GM13976 (cell line): ENCODE measurements at places on chromosomes 11 and 22.

- peak; percentile 79 for DNase-seq
Observed at GRCh38 chr11:31810779-31811647, at the start of gene PAX6. PAX6 (minus strand) TSS chr11:31811322; CDS start chr11:31806411, 4,911 bp downstream.

DNA sequence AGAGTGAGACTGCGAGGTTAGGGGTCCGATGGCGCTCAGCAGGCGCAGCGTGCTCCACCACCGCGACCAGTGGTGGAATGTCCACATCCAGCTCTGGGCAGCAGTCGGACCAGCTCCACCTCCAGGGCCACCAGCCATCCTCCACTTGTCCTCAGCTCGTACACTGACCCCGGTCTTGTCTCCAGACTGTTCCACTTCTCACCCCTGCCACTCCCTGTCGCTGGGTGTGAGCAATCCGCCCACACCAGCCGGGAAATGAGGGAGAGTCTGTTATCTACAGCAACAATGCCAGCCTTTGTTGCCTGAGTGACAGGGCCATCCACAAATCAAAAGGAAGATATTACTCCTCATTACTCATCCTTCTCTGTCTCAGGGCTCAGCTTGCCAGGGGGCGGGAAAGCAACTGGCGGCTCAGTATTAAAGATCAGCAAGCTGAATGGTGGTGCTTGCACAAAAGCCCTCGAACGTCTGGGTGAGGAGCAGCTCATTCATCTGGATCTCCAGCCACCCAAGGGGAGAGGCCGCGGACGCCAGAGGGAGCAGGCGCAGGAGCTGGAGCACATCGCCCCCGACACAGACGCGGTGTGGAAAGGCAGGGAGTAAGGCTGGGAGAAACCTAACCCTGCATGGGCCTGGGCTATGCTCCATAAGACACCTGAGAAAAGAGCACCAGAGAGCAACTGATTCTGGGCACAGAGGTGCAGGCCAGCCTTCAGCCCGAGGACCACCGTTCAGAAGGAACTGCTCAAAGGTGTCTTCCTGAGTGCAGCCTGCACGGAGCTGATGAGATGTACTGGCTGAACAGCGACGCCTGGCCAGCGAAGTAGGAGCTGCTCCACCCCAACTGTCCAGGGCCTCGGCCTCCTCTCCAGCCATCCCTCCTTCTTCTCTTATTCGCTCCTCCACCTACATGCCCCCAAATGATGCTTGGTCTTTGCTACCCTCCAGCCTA lies 21.9 kb downstream of the IGSF9B start:
- no peak for DNase-seq

DNA sequence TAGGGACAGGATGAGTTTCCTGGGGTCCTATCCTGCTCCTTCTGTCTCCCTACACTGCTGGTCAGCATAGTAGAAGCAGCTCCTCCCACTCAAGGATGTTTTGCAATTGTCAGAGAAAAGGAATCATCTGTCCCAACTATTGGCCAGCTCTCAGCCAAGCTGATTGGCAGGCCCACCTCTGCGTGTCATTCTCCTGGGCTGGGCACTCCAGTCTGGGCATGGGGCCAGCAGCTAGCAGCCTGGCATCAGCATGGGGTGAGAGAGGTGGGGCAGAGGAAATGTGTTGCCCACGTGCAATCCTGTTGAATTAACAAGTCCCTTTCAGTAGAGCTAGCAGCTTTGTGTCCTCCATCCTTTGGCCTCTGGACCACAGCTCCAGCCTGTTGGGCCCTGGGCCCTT lies 14.1 kb downstream of the ANKK1 start:
- DNase-seq, result no peak

DNA sequence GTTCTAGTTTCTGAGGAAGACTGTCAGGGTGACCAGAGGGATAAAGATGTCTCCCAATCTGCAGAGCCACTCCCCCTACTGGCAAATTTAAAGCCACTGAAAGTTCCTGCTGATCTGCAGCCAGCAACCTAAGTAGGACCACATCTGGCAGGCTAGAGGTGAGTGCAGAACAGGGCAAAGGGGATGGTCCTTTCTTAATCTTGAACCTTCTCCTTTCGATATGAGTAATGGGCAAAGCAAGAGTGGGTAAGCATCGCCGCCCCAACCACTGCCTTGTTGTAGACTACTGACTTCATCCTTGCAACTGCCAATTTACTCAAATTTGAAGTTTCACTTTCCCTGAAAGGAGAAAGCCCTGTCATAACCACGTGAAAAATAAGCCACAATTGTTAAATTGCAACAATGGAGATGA lies 30.7 kb downstream of the SCUBE2 start:
- peak; percentile 72 for DNase-seq

GRCh38 chr11:71140206-71140919 lies 112.0 kb downstream of the SHANK2 start:
- DNase-seq, result no peak

DNA sequence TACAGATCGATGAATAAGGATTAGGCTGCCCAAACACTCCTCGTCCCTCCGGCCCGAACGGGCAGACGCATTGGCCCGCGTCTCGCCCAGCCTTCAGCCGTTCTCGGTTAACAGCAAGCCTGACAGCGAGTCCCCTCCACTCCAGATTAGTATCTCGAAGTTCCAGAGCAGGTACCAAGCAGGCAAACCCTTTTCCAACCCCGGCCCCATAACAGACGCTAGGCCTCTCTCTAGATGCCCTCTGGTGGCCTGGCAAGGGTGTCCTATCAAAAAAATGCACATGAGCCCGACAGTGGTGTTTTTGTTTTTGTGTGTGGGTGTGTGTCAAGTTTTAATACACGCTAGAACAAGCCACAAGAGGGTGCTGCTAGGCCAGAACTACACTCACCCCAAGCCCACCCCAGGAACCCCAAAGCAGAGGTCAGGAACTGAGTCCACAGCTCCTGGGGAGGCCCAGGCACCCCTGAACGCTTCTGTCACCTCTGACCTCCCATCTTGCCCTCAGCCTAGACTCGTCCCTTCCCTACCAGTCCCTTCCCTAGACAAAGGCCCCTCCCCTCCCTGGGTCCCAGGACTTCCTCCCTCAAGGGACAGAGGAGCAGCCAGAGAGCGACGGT lies 658 bp upstream of the ARFGAP2 start:
- peak; percentile 84 for DNase-seq

DNA sequence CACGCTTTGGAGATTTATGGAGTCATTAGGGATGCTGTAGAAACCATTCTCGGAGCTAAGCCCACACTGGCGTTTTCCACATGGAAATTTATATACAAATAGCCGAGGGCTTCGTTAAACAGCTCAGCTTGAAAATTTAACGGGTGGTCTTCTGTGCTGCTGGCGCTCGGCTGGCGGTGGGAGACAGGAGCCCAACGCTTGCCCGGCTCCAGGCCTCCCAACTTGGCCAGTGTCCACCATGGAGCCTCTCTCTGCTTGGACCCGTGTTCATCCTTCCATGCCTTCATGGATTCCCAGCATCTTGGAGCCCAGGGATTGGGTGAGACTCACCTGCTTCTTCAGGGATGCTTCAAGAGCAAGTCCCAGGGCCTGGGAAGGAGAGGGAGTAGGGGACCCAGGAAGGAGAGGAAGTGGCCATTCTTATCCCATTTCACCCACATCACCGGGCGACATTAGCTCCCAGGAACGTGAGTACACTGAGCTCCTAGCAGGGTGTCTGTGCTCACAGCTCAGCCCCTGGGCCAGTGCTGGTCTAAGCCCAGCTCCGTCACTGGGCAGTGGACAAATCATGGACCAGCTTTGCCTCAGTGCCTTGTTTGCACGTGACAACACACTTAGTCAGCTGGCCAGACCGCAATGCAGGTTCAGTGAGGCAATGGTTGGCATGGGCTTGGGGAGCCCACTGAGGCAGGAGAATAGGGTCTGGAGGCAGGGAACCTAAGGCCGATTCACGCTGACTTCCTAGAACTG lies 944.3 kb downstream of the BRD1 start:
- no peak for DNase-seq

DNA sequence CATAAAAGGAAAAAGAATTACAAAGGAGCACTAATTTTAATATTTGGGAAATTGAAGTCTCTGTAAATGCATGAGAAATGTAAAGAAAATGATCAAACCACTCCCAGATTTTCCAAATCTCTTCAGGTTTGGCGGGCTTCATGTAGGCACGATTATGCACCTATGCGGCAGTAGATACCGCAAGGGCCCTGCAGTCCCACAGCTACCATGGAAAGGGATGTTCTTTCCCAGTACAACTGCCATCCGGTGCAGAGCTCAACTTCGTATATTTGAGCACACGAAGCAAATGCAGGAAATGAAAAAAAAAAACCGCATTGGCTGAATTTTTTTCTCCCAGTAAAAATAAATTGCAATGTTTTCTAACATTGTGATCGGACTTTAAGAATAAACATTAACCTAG lies 1.4 kb downstream of the SLC17A6 start:
- no peak for DNase-seq

DNA sequence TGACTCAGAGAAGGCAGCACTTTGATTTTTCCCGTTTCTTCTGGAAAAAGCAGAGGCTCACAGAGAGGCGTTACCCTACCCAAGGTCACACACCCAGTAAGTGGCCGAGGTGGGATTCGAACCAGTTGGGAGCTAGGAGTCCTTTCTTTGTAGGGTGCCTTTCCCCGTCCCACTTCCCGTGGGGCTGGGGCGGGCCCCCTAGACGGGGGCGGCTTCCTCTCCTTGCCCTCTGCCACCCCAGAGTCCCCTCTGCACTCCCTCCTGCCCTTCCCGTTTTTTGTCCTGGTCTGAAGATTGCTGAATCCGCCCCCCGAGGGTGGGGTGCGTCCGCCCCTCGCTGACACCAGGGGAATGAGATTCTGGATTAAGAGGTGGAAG lies 747 bp downstream of the TPCN2 start:
- DNase-seq, result no peak

GRCh38 chr11:121246021-121246768 lies 46.4 kb upstream of the SC5D start:
- no peak for DNase-seq

GRCh38 chr11:11605821-11606450 lies 15.9 kb downstream of the GALNT18 start:
- no peak for DNase-seq

- no peak for DNase-seq
Observed at GRCh38 chr11:131036514-131036913, 120.2 kb upstream of the SNX19 start.

DNA sequence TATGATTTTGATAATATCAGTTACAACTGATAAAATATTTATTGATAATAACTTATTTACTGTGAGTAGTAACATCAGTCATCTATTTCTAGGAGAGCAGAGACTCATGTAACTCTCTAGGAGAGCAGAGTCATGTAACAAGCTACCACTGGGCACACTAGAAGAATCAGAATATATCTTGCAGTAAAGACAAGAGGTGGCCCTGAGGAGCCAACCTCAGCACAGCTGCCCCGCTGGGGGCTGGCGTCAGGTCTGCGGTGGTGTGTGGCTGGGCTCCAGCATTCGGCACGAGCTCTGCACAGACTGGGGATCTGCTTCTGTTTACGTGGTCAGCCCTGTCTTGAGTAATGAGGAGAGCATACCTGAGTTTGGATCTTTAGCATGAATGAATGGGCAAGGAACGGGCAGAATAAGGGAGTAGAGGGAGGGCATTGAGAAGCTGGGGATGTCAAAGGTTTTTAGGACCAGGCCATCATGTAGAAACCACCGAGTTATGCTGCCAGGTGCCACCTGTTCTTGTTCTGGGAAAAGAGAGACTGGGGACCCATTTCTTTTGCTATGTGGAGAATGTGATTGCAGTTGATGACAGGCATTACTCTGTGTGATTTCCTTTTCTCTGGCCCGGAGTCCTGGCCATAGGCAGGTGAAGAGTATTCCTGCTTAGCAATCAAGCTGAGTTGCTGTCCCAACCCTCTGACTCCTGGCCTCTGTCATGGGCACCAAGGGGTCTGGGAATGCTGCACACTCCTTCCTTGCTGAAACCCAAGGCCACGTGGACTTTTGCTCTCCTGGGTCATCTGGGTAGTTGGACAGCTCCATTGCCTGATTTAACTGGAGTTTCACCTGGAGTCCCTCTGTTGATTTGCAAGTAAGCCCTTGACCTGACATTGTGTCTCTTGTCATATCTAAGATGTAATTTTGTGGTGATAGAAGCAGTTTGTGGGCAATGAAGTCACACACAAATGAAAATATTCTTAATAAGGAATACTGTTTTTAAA lies 50.9 kb upstream of the HEPHL1 start:
- no peak for DNase-seq

DNA sequence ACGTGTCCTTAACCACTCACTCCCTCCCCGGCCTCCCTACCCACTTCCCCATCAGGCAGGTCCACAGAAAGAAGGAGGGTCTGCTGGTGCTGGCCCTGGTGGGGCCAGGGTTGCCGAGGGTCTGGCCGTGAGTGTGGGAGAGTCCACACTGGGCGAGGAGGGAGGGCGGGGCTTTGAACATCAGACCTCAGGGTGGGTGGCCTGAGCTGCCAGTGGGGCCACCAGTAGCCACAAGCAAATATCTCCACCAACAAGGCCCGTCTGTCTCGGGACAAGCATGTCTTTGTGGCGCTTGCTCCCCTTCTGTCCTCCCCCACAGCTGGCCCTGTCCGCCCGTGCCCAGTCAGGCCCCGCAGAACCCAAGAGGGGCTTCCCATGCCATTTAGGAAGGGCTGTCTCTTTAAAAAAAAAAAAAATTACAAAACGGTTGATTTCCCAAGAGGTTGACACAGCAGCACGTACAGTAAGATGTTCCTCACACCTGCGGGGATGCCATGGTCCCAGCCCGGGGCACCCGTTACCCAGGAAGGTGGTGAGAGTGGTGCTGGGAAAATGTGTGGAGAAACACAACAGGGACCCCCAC lies 17.7 kb upstream of the TALDO1 start:
- no peak for DNase-seq

DNA sequence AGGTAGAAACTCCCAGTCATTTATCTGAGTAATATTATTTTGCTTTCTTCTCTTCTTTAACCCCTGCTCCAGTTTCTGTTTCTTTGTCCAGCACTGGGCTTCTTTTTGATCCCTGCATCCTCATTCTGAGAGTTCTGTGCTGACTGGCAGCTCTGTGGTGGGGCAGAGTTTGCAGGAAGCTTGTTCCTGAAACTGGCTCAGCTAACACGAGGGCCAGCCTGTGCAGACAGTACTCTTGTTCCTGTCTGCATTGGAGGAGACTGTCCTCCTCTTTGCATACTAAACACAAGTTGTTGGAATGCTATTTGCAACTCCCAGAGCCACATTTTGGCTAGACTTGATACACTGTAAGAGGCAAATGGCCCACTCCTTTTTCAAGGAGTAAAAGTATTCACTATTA lies 93.1 kb upstream of the HORMAD2 start:
- DNase-seq, result no peak

DNA sequence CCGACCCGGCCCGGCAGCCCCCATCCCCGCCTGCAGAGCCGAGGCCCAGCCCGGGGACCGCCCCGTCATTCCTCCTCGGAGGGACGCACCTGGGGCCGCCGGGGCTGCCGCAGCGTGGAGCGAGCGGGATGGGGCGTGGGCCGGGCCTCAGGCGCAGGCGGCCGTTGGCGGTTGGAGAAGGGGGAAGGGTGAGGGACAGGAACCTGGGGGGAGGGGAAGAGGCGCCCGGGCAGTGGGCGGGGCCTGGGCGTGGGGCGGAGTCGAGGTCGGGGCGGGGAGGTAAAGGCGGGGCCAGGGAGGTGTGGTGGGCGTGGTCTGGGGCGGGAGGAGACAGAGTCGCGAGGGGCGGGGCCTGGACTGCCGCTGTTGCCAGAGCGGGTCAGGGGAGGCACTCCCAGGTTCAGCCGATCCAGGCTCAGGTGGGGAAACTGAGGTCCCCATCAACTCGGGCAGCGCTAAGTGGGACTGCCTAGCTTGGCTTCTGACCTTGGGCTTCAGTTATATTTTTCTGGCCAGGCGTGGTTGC lies at the start of gene TESMIN:
Gene TESMIN (minus strand): TSS at position 190 of the 526 bp plus-strand sequence. CDS start 860 bp downstream, outside the sequence.
- DNase-seq, result peak; percentile 99

GRCh38 chr22:46251266-46251665 lies 1.2 kb upstream of the CDPF1 start:
- no peak for DNase-seq
